ENCODE measurements at places on chromosomes 2 and 18.

DNA sequence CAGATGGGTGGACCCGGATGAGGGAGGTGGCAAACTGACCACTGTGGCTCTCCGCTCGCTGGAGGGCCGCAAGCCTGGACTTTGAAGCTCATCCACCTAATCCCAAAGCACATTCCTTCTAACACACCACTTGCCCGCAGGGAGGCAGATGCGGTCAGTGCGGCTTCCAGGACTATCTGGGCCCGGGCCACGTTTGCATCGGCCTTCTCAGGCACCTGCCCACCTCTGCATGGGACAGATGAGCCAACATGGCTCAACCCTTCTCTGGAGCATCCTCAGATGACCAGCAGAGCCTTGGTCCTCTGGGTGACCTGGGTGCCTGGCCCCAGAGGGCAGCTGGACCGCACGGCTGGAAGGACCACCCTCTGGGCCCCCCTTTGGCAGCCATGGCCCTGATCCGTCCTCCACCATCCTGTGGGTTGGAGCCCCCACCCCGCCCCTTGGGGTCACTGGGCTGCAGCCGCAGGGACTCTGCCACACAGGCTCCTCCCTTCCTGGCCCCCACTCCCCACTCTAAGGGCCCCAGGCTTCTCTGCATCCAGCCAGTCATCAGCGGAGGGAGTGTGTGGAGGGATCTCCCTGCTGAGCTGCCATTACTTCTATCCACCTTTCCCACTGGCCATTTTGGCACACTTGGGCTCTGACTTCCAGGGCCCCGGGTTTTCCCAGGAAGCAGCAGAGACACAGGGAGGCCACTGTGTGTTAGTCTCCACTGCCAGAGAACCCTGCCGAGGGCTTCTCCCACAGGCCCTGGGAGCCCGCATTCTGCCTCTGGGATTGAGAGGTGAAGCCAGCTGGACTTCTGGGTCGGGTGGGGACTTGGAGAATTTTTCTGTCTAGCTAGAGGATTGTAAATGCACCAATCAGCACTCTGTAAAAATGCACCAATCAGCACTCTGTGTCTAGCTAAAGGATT is 12.3 kb downstream of the HDAC4 start:
- DNase-seq, result no peak

- DNase-seq, result no peak
These were observed 680.7 kb downstream of the EPHA4 start for GRCh38 chr2:220891405-220891804.

DNA sequence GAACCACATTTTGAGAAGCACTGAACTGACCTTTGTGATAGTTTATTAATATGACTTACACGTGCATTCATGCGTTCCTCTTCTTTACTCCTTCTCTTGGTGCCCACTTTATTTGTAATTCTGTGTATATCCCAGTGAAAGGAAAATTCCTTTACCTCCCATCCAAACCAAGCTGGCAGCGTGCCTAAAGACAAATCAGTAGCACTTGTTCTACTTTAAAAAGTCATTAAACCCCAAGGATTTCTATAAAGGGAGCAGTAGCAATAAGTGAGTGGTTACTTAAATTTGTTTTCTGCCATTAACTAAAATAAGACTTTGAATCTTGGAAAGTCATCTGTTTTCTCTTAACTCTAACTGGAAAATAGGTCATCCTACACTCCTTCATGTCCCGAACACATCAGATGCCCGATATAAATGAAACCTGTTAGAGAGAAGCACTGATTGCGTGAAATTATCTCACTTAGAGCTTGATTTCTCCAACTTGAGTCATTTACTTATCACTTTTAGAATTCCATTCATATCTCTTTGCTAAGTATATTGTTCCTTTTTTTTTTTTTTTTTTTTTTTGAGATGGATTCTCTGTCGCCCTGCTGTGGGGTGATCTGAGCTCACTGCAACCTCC is 10.7 kb downstream of the PIK3C3 start:
- DNase-seq, result no peak

- DNase-seq, result no peak
These were observed 555.6 kb downstream of the CCDC85A start for GRCh38 chr2:56739413-56739812.

- DNase-seq, result no peak
These were observed 104.7 kb upstream of the PKDCC start for GRCh38 chr2:41943159-41943558.

GRCh38 chr2:85930129-85931124 is 41.6 kb upstream of the ST3GAL5 start:
- DNase-seq, result no peak

DNA sequence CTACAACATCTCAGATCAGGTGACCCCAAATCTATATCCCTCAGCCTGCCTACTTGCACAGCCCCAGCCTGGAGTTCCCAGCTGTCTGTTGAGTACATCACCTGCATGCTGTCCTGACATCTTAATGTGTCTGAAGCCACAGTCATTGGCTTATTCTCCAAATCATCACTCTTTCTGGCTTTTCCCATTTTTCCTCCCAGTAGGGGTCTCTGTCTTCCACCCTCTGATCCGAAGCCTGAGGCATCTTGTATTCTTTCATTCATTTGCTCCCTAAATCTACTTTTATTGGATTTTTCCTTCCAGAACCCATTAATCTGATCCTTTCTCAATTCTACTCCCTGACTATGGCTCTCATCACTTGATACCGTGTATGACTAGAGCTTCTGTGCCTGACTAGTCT is 332.9 kb upstream of the DCC start:
- DNase-seq, result no peak

DNA sequence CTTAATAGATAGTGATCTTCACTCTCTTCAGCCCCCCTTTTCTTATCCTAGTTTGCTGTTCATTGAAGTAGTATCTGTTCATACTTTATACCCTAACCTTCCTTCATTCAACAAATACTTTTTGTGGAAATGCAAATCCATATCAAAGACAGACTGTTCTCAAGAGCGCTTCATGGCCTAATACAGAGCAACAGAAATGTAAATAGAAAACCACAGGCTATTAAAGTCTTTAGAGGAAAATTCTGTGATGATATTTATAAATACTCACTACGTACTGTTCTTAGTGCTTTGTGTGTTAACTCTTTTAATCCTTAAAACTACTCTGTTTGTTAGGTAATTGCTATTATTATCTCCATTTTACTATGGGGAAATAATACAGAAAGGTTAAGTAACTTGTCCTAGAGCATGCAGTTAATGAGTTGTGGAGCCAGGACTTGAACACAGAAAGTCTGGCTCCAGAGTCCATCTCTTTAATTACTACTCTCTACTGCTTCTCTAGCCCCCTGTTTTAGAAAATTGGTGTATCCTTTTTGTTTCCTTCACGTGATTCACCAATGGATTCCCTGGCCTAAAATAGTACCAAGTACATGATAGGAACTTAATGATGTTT is 2.9 kb downstream of the MDH1 start:
- DNase-seq, result no peak

GRCh38 chr18:68991286-68991685 is 193.4 kb downstream of the CCDC102B start:
- DNase-seq, result no peak

GRCh38 chr2:165886487-165887146 is 67.0 kb downstream of the TTC21B start:
- DNase-seq, result no peak

GRCh38 chr2:112791019-112791418 is 6.7 kb upstream of the IL1A start:
- no peak for DNase-seq

DNA sequence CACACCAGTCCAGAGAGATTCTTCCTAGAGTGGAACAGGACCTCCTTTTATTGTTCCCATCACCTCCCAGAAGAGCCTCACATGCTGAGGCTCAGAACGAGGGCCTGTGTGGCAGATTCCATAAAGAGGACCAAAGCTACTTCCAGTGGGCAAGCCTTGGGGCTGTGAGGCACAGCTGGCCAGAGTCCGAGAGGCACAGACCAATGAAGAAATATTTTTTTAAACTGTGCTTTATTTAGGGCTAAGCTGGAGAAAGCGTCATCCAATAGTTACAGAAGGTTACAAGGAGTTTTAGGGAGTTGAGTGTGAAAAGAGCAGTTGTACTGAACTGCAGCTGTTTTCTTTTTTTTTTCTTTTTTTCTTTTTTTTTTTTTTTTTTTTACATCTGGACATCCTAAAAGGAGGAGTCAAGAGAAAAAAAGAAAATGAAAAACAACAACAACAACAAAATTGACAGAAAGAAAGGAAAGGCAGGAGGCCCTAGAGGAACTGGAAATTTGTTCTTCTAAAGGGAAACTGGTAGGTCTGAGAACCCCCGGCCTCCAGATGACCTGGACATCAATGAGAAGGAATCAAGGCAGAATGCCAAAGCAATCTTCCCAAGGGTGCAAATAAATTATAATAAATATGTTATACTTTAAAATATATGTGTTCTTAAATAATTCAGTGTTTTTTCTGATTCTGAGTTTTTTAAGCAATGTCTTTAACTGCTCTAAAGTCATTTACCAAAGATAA is 322.6 kb downstream of the CELF4 start:
- no peak for DNase-seq

- no peak for DNase-seq
These were observed 874 bp downstream of the NDUFAF7 start for GRCh38 chr2:37232131-37232933.

DNA sequence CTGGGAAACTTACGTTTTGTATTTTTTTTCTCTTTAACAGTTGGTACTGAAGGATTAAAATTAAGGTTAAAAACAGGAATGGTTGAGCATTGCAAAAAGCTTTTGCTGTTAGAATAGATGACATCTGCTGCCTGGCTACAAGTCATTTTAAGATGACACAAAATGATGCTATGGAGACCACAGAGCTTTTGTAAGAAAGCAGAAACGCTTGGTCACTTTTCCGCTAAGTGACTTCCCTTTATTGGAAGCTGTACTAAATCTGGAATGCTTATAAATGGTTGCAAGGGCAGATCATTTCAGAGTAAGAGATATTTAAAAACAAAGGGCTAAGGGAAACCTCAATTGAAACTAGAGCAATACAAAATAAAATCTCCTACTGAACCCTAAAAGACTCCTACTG is 544.0 kb downstream of the STK39 start:
- no peak for DNase-seq

DNA sequence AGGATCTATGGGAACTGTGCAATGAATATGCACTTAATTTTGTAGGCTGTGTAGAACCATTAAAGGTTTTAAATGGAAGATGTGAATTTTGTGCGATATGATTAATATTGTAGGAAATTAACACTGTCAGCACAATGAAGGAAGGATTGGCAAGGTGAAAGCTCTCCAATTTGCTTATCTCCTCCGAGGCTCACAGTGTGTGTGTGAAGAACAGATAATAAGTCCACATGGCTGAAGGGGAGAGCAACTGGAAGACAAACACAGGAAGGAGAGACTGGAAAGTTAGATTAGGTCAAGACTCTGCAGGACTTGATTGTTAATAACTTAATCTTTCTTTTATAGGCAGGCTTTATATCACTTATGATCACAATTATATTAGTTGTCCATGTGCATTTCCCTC is 269.7 kb upstream of the VRK2 start:
- DNase-seq, result no peak

GRCh38 chr18:24446453-24446852 is 14.0 kb upstream of the HRH4 start:
- no peak for DNase-seq

GRCh38 chr2:43745457-43745856 is 28.4 kb upstream of the DYNC2LI1 start:
- no peak for DNase-seq

GRCh38 chr2:99801327-99801901 is 311.6 kb upstream of the REV1 start:
- no peak for DNase-seq

GRCh38 chr2:9941996-9942390 is 9.5 kb upstream of the GRHL1 start:
- no peak for DNase-seq

GRCh38 chr2:38095996-38096861 is 20.3 kb upstream of the CYP1B1 start:
- no peak for DNase-seq

DNA sequence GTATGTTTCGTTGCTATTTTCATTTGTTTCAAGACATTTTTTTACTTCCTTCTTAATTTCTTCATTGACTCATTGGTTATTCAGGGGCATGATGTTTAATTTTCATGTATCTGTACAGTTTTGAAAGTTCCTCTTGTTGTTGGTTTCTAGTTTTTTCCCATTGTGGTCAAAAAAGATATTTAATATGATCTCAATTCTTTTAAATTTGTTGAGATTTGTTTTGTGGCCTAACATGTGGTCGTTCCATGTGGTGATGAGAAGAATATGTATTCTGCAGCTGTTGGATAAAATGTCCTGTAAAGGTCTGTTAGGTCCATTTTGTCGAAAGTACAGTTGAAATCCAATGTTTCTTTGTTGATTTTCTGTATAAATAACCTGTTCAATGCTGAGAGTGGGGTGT is 110.3 kb upstream of the MAP4K4 start:
- no peak for DNase-seq

GRCh38 chr18:74378179-74378682 is 62.6 kb downstream of the C18orf63 start:
- no peak for DNase-seq

- DNase-seq, result no peak
These were observed 71.8 kb upstream of the ATL2 start for GRCh38 chr2:38448692-38449410.

- DNase-seq, result no peak
These were observed 884.8 kb upstream of the ZEB2 start for GRCh38 chr2:145404690-145405089.

GRCh38 chr2:215845839-215846586 is 167.3 kb downstream of the MREG start:
- DNase-seq, result no peak

GRCh38 chr2:62524293-62524941 is 18.4 kb upstream of the TMEM17 start:
- DNase-seq, result no peak

DNA sequence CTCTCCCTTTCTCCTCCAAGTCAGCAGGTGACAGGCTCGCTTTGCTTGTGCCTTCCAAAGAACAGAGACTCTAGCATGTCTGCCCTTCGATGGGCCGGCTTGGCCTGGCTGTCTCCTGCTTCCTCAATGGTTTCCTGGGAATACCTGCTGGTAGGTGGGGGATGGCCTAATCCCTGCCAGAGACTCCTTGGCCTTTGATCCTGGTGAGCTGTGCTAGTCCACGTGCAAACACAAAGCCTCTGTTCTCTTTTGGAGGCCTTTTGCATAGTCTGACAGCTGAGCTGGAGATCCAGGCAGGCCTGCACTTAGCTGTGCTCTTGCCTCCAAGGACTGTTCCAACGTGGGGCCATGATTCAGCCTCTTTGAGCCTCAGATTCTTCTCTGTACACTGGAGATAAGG is 67.6 kb downstream of the ARL4C start:
- DNase-seq, result no peak
